ENCODE measurements at places on chromosomes 16 and 17.

DNA sequence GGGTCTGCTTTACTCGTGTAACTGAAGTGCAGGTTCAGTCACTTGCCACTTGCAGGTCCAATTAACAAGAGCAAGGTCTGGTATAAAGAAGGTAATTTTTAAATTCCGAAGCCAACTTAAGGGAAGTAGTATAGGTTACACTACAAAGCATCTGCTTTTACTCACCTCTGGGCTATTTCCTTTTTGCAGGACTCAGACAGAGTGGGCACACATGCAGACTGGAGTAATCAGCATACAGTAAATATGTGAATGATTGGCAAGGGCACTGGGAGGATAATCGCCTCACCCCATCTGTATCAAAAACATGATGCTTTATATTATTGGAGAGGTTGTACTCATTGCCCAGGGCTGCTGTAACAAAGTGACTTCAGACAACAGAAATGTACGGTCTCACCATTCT, 160.1 kb upstream of the CDH5 start:
- no peak for DNase-seq

GRCh38 chr16:89426736-89427530, 63.4 kb downstream of the ANKRD11 start:
- DNase-seq, result no peak

- no peak for DNase-seq
Observed at GRCh38 chr16:85146922-85147651, 34.8 kb upstream of the CIBAR2 start.

- no peak for DNase-seq
Observed at GRCh38 chr17:68196394-68197090, 51.3 kb upstream of the AMZ2 start.

DNA sequence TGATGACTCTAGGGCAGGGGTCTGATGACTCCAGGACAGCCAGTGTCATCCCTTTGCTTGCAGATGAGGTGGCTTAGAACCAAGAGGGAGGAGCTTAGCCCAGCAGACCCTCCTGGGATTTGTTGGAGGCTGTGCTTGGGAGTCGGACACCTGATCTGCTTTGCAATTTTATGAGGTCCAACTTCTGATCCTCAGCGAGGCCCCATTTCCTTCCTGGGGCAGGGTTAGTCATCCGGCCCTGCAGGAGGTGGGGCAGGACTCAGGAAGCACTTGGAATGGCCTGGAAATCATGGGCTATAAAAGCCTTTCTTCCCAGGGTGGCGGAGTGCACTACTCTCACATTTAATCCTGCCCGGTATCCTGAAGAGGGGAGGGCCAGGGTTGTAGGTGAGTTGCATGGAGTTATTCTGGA, 168.5 kb downstream of the MSI2 start:
- DNase-seq, result peak; percentile 8

GRCh38 chr17:65182233-65182632, 45.1 kb downstream of the RGS9 start:
- no peak for DNase-seq

DNA sequence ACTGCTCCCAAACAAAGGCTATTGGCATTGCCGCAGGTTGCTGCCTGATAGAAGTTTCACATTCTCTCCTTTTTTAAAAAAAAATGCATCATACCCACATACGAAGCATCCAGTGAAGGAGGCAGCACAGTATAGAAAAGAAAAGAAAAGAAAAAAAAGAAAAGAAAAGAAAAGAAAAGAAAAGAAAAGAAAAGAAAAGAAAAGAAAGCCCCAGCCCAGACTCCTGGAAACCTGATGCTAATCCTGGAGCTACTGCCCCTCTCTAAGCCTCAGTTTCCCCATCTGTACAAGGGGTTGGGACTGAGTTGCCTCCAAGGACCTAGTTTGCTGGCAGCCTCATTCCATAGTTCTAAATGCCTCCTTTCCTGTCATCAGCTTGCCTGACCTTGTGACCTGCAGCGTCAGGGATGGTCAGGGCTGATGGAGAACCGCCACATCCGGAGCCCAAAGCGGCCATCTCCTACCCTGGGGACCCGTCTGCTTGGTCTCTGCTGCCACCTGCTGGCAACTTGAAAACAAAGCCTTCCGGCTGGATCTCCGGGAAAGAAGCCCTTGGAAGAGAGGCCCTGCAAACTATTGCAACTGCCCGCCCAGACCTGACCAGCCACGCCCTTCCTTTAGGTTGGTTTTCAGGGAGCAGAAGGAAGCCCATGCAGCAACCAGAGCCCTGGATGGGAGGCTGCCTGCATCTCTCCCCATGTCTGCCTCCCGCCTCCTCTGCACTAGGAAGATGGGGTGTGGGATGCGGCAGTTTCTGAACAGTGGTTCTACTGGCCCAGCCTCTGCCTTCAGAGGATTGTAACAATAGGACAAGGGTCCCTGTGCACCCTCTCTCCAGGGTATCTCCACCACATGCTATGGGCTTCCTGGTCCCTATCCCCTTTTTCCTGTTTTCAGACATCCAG, 13.0 kb downstream of the AIPL1 start:
- peak; percentile 49 for DNase-seq

- no peak for DNase-seq
Observed at GRCh38 chr17:4725646-4726310, 5.5 kb upstream of the MED11 start.

DNA sequence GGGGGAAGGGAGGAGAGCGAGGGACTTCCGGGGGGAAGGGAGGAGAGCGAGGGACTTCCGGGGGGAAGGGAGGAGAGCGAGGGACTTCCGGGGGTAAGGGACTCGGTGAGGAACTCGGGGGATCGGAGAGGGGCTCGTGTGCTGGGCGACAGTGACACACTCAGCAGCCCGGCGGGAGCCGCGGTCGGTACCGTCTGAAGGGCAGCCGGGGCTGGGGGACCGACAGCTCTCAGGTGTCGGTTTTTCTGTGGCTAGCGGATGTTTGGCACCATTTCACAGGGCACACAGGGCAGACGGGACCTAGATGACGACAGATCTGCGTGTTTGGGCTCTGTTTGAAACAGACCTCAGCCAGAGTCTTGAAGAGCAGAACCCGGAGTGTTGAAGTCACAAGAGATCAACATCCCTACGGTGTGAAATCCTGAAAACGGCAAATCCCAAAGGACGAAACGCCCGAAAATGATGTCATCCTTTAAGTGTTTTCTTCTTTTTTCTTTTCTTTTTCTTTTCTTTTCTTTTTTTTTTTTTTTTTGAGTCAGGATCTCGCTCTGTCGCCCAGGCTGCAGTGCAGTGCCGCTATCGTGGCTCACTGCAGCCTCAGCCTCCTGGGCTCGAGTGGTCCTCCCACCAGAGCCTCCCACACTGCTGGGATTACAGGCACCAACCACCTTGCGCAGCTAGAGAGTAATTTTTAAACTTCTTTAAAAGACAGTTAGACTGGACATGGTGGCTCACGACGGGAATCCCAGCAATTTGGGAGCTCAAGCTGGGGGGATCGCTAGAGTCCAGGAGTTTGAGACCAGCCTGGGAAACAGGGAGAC, 23.9 kb downstream of the ZNF778 start:
- DNase-seq, result peak; percentile 30

DNA sequence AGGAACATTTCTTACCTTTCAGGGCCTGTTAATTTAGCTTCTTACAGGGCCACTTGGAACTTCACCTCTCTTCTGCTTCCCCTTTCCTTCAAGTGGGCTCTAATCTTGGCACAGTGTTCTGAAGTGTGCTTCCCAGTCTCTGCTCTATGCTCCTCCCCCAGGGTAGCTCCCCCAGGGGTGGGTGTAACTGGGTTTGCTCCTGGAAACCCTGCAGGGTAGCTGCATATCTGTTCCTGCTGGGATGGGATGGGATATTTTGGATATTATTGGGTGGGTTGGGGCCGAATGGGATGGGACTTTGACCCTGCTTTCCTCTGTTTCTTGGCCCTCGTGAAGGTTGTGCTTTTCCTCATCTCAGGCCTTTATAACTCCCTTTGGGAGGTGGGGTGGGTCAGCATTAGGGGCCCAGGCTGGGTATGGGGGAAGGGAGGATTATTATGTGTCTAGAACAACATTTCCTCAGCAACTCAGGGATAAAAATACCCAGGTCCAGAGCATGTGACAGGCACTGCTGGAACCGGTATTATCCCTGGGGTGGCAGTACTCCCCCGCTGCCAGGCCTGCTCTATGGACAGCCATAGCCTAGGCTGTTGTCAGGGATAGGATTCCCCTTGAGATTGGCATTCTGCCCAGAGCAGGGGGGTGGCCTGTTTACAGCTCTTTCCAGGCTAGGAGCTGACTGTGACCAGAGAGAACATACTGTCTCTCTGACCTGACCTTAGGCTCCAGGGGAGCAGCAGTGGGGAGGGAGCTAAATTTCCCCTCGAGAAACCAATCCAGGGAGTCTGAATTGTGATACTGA, 5.0 kb downstream of the NFE2L1 start:
- no peak for DNase-seq

GRCh38 chr17:17680477-17681186, 626 bp upstream of the RAI1 start:
- no peak for DNase-seq

DNA sequence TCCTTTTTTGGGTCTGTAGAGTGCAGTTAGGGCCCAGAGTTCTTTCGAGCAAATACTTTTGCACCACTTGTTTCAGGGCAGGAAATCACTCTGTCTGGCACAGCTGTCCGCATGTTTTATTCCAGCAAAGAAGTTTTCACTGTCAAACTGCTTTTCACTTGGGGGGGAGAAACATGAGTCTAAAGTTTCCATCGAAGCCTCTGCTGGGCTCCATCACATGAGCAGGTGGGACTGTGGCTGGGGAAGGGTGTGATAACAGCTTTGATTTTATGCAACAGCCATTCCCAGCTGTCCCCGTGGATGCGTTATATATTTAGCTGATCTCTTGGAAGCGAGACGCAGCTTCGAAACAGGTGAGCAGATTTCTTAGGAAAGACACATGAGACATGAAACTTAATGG, 288.6 kb downstream of the SNX29 start:
- DNase-seq, result no peak

GRCh38 chr17:14352136-14352535, 51.3 kb downstream of the HS3ST3B1 start:
- DNase-seq, result no peak

GRCh38 chr16:69276148-69277115, 34.7 kb upstream of the VPS4A start:
- DNase-seq, result peak; percentile 93

GRCh38 chr17:8002721-8003593, 542 bp downstream of the GUCY2D start:
- DNase-seq, result no peak

GRCh38 chr17:50767030-50767429, 288 bp downstream of the ANKRD40CL start:
- no peak for DNase-seq

- peak; percentile 4 for DNase-seq
Observed at GRCh38 chr17:63550817-63551639, 751 bp downstream of the DCAF7 start.

GRCh38 chr17:62644487-62645173, 17.2 kb downstream of the MRC2 start:
- no peak for DNase-seq

- DNase-seq, result no peak
Observed at GRCh38 chr17:42937712-42938596, 26.3 kb downstream of the AARSD1 start.

GRCh38 chr17:47095268-47095667, 93.8 kb downstream of the CDC27 start:
- no peak for DNase-seq

DNA sequence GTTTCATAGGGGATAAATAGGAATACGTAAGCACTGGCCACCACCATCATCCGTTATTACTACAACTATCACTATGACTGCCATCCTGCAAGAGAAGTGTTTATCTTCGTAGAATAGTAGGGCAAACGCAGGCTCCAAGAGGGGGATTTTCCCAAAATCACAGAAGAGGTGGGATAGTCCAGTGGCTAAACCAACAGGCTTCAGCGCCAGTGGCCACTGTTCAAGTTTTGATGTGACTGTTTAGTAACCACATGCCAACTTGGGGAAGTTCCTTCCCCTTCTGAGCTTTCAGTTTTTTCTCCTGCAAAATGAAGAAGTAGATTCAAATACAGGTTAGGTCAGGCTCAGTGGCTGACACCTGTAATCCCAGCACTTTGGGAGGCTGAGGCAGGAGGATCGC, 60.7 kb upstream of the GRIN2A start:
- DNase-seq, result no peak

DNA sequence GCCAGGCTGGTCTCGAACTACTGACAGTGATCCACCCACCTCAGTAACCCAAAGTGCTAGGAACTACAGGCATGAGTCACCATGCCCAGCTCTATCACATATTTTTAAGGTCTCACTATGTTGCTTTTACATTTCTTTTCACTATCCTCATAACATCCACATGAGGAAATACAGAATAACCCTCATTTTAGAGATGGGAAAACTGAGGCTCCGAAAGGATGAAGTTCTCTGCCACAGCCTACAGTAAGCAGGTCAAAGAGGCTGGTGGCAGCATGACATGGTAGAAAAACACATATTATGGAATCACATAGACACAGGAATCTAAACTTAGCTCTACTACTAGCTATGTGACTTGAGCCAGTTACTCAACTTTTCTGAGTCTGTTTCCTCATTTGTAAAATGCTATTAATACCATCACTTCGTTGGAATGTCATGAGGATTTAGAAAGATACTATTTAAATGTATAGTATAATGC, 32.2 kb downstream of the APPBP2 start:
- no peak for DNase-seq

- no peak for DNase-seq
Observed at GRCh38 chr17:46773221-46773605, 45.3 kb downstream of the WNT3 start.

DNA sequence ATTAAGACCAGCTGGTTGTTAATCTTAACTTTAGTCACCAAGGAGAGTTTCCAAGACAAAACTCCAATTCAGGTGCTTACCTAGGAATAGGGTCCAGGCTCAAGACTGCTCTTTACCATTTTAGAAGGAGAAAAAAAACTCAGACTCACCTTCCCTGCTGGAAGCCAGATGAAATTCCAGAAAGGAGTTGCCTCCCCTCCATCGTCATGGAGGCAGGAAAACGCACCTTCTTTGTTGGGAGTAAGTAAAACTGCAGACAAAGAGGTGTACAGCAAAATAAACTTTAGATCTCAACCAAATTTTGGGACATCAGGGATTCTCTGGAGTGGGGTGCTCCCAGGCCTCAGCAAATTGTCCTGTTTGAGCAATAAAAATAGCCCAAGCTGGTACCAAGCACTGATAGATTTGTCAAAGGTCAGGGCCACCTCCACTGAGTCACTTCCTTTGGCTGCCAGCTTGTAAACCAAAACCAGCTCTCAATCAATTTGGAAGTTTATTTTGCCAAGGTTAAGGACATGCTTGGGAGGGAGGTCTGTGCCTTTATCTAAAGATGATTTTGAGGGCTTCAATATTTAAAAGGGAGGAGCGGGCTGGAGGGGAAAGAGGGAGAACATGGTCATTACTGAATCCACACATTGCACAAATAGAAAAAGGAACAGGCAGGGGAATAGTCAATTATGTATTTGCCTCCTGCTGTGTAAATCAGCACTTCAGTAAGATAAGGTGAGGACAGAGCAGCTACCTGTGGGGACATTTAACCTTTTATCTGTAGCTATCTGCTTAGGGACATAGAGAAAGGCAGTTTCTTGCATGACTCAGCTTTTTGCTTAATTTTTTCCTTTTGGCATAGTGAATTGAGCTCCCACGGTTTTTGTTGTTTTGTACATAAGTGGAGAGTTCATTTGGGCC, 1.5 kb upstream of the ALDH3A2 start:
- no peak for DNase-seq

Data from HS-5 (cell line).